RCC 7860 (cell line): ENCODE measurements at places on chromosomes 4 and X.
A peak's percentile ranks its signal among the peaks of the same experiment; 100 is the strongest.

DNA sequence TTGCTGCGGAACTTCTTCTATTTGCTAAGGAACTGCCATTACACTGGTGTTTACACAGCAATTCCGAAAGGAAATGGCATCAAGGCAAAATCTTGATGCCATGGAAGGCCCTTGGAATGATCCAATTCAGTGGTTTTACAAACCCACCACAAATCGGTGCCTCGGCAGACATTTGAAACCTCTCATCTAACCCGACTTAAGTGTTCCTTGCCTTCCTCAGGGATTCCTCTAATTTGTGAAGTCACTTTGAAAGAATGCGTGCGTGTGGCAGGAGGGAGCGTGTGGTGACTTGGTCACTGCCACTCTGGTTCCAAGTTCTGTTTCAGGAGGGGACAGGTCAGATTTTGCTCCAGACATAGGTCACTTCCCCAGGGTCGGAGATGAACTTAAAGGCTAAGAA is 4.8 kb downstream of the NOP14 start:
- peak; percentile 91 for DNase-seq

DNA sequence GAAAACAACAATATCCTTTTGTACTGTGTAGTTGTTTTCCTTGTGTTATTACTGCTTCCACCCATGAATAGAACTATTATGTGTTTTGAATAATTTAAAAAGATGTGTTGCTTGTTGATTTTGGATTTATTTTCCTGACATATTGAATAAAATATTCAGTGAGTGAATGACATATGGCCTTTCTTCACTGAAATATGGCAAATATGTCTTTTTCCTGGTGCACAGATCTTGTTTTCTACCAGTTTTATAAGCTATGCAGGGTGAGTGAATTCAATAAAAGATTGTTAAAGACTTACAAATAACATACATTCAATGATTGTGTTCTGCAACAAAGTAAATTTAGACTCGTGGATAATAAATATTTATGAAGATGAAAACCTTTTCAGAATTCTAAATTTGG is 1216.3 kb upstream of the ADGRL3 start:
- DNase-seq = no peak

DNA sequence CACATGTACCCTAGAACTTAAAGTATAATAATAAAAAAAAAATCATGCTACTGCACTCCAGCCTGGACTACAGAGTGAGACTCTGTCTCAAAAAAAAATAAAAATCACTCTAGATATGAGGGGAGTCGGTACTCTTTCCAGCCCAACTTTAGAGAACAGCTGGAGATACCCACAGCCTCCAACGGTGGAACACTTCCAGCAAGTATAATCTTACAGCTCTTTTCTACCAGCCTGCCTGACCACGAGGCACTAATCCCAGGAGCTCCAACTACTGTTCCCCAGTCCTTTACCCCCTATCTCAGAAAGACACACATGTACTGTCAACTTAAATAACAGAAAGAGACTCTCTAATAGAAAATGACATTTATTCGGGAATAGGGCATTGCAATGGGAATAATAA is 46.8 kb downstream of the STEEP1 start:
- no peak for DNase-seq

DNA sequence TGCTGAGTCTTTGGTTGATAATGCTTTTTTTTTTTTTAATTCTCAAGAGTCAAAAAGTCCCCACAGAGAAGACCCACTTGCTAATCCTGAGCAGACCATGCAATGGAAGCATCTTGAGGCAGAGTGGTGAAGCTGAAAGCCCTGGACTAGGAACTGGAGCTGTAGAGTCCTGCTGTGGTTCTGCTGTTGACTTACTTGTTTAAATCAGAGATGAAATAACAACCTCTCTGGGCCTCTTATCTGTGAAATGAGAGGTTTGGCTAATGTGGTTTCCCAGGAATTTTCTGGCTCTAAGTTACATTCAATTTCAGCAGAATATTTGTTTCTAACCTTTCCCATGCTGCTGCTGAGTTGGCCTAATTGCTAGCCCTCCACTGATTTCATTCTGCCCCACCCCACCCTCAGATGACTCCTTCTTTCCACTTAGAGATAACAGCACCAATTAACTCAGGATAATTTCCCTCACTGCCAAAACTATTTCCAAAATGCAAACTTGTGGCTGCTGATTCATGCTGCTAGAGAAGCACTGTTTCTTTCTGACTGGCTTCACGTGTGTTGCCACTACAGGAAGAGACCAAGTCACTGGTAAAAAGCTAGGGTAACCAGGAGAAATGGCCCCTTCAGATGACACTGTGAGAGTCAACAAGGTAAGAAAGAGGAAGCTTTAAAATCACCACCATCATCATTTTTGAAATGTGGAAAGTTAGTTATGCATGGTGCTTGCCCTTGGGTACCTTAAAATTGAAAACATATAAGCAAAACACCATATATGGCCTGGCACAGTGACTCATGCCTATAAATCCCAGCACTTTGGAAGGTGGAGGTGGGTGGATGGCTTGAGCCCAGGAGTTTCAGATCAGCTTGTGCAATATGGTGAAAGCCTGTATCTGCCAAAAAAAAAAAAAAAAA is 326.4 kb downstream of the DCHS2 start:
- DNase-seq = peak; percentile 89

DNA sequence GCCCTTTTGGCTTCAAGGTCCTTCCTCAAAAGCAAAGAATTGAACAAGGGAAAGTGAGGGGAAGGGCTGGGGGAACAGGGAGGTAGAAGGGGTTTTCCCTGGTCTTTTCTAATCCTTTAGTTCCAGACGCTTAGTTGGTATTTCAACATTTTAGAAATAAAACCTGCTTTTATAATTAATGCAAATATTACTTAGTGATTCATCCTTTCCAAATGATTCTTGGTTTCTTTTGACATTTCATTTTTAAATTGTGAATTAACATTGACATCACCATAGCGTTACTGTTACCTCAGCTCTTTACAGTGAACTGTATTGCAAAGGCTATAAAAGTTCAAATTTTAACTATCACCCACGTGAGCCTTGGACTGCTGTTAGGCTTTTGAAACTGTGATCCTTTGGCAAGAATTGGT is 20.9 kb downstream of the NFKB1 start:
- DNase-seq = no peak
